ENCODE measurements at places on chromosomes 6 and 20.

DNA sequence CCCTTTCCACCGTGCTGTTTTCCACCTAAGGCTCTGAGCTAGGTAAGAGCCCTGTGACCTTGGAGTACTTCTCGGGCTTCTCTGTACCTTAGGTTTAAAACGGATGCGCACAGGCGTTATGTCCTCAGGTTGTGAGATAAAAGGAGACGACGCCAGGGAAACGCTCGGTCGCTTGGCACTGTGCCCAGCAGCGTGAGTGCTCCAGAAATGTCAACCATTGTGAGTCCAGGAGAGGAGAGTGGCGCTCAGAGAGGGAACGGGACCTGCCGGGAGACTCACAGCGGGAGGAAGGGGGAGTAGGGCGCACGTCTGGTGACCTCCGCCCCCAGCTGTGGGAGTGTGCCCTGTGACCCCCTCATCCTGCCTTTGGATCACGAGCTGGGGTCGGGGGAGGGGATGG lies 33.8 kb upstream of the SCRT2 start:
- peak overlapping the region; percentile 82 for H3K4me3 ChIP-seq
- H3K36me3 ChIP-seq: peaks cover 6% of the 10 kb centered on the region
- no peak overlapping the region for H3K27ac ChIP-seq
- no peak for DNase-seq
- H3K27me3 ChIP-seq: peaks cover 62% of the 10 kb centered on the region
- peaks cover 25% of the 10 kb centered on the region for H3K4me1 ChIP-seq

DNA sequence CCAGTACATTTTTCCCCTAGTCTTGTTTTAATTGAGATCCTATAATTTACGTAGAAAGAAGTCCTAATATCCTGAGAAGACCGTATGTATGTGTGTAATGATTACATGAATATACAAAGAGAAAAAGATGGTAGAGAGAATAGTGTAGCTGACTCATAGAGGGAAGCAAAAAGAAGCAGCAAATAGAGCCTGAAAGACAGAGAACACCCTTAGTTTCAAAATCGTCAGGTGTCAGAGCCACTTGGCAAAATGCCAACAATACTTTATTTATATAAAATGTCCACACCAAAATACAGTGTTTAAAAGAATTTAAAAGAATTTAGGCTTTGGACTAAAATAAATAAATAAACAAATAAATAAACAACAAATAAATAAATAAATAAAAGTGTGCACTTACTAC lies 1414.1 kb upstream of the EYS start:
- no peak for DNase-seq
- H3K27ac ChIP-seq: no peak overlapping the region
- no peak overlapping the region for H3K4me3 ChIP-seq
- H3K4me1 ChIP-seq: no peaks in the 10 kb centered on the region
- H3K36me3 ChIP-seq: no peaks in the 10 kb centered on the region
- H3K27me3 ChIP-seq: no peaks in the 10 kb centered on the region

GRCh38 chr20:34859367-34859766 lies 13.3 kb downstream of the GGT7 start:
- H3K27me3 ChIP-seq: peaks cover 6% of the 10 kb centered on the region
- H3K36me3 ChIP-seq: peaks cover 23% of the 10 kb centered on the region
- DNase-seq: no peak
- H3K27ac ChIP-seq: no peak overlapping the region

GRCh38 chr6:38283734-38284362 lies 355.9 kb downstream of the BTBD9 start:
- H3K27ac ChIP-seq: no peak overlapping the region
- no peaks in the 10 kb centered on the region for H3K27me3 ChIP-seq
- no peak overlapping the region for H3K4me3 ChIP-seq
- peaks cover 48% of the 10 kb centered on the region for H3K4me1 ChIP-seq

DNA sequence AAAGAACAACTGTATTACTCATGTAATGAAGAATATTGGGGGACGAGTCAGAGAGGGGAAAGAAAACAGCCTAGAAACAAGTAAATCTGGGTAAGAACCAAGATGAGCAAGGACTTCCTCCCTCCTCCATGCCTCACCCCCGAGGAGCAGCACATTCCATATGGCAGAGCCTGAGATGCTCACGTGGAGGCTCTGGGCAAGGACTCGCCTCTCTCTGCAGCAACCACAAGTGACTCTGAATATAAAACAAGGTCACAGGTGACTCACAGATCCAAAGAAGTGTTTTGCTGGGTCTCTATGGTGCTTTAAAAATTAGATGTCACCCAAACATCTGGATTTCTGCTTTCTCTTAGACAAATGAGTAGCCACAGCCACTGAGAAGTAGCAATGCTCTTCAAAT lies 453.0 kb upstream of the SULF2 start:
- H3K4me1 ChIP-seq: peaks cover 9% of the 10 kb centered on the region
- H3K27me3 ChIP-seq: peaks cover 37% of the 10 kb centered on the region
- no peak overlapping the region for H3K27ac ChIP-seq
- no peak overlapping the region for H3K4me3 ChIP-seq
- DNase-seq: no peak

- no peaks in the 10 kb centered on the region for H3K36me3 ChIP-seq
- peaks cover 44% of the 10 kb centered on the region for H3K4me1 ChIP-seq
- peaks cover 10% of the 10 kb centered on the region for H3K27me3 ChIP-seq
- DNase-seq: no peak
- no peak overlapping the region for H3K4me3 ChIP-seq
Measured at GRCh38 chr20:53829724-53830521, 236.3 kb upstream of the ZNF217 start.

DNA sequence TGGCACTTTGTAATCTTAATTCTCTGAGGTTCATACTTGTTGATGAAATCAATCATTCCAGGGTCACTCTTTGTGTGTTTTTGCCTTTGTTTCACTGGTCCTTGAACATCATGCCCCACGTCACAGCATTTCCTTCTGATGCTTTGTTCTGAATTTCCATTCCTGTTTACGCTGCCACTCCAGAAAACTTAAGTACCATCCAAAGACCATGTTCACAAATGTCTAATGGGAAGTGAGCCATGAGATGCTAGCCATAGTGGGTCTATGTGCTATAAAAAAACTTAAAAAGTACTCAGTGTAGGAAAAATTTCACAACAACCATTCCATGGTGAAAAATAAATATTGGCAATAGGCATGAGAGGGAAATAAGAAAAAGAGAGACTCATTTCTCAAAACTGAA lies 232.0 kb downstream of the IBTK start:
- H3K4me3 ChIP-seq: no peak overlapping the region
- H3K4me1 ChIP-seq: peaks cover 6% of the 10 kb centered on the region
- no peaks in the 10 kb centered on the region for H3K27me3 ChIP-seq
- no peak overlapping the region for H3K27ac ChIP-seq

DNA sequence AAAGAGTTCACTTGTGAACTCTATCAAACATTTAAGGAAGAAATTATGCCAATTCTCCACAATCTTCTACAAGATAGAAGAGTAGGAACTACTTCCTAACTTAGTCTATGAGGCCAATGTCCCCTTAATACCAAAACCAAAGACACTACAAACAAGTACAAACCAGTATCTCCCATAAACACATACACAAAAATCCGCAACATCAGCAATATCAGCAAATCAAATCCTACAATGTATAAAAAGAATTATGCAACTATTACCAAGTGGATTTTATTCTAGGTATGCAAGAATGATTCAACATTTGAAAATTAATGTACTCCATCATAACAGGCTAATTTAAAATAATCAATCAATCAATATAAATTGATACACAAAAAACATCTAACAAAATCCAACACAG lies 45.4 kb downstream of the SYCP2 start:
- no peak overlapping the region for H3K27ac ChIP-seq
- H3K36me3 ChIP-seq: no peaks in the 10 kb centered on the region
- no peak overlapping the region for H3K4me3 ChIP-seq
- H3K27me3 ChIP-seq: peaks cover 22% of the 10 kb centered on the region

DNA sequence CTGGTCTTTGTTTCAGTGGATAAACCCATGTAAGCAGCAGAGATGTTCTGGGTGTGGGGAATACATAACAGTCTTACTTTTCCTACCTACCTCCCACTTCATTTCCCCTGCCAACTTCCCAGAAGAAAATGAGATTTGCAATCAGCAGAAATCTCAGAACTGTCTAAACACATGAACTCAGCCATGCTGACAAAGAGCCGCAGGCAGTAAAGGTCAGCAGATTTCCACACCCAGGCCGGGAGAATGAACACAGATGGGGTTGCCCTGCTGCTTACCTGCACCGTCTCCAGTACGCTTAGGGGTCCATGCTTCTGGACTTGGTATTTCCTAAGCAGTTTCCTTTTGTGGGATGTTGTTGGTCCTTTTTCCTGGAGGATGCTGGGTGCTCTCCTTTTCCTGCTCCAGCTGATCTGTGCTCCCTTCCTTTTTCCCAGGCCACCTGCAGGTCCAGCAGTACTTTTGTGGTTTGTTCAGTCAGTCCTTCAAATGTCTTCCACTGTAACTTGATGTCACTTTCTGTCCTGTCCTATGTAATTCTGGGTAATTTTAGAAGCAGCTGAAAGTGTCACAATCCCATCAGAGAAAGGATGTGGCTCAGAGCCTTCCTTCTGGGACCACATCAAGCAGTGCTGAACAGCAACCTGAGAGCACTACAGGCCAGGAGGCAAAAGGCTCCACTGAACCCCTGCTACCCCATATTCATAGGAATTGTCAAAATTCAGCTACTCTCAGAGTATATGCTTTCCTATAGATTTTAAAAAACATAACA lies 129.0 kb downstream of the CEP57L1 start:
- no peak overlapping the region for H3K27ac ChIP-seq
- peaks cover 6% of the 10 kb centered on the region for H3K27me3 ChIP-seq
- no peaks in the 10 kb centered on the region for H3K4me1 ChIP-seq
- no peaks in the 10 kb centered on the region for H3K36me3 ChIP-seq
- DNase-seq: no peak

GRCh38 chr6:121760745-121761144 lies 325.3 kb downstream of the GJA1 start:
- H3K27ac ChIP-seq: no peak overlapping the region
- no peaks in the 10 kb centered on the region for H3K4me1 ChIP-seq
- DNase-seq: no peak
- H3K4me3 ChIP-seq: no peak overlapping the region

DNA sequence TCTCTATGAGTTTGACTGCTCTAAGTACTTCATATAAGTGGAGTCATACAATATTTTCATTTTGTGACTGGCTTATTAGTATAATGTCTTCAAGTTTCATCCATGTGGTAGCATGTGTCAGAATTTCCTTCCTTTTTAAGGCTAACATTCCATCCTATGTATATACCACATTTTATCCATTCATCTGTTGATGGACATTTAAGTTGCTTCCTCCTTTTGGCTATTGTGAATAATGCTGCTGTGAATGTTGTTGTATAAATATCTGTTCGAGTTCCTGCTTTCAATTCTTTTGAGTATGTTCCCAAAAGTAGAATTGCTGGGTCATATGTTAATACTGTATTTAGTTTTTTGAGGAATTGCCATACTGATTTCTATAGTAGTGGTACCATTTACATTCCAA lies 79.5 kb downstream of the PTPRA start:
- DNase-seq: no peak
- peaks cover 66% of the 10 kb centered on the region for H3K36me3 ChIP-seq
- peaks cover 15% of the 10 kb centered on the region for H3K4me1 ChIP-seq
- no peak overlapping the region for H3K27ac ChIP-seq
- H3K4me3 ChIP-seq: no peak overlapping the region

GRCh38 chr20:47466213-47466612 lies 35.5 kb upstream of the NCOA3 start:
- H3K27ac ChIP-seq: no peak overlapping the region
- DNase-seq: no peak
- H3K27me3 ChIP-seq: peaks cover under 1% of the 10 kb centered on the region

- DNase-seq: no peak
- peaks cover 5% of the 10 kb centered on the region for H3K27me3 ChIP-seq
- no peak overlapping the region for H3K4me3 ChIP-seq
Measured at GRCh38 chr6:164750128-164750527, 559.3 kb downstream of the C6orf118 start.

DNA sequence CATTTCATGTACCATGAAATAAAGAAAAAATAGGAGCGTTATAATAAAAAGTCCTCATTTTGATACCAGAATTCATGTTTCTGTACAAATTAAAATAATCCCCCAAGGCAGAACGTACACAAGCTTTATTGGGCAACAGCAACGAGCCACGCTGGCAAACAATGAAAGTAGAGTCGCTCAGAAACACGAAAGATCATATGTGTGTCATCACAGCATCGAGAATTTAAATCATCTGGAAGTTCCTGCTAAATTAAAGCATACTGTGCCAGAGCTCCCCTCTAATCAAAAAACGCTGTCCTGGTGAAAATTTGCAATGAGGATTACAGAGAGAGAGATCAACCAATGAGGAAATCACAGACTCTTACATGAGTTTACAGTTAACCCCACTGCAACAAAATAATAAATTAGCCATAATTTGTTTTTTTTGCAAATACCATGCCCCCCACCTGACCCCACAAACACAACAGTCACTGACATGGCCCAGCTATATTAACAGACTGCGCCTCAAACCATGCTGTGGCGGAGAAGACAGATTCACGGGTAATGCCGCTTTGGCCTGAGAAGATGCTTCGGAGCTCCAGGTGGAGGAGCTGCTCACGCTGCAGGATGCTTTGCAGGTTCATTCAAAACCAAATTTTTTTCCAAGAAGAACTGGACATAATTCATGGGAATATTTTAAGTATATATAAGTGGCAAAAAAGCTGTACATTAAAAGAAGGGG lies 54.3 kb upstream of the NFATC2 start:
- H3K27ac ChIP-seq: no peak overlapping the region
- no peak for DNase-seq
- peaks cover 62% of the 10 kb centered on the region for H3K4me1 ChIP-seq
- peaks cover 35% of the 10 kb centered on the region for H3K36me3 ChIP-seq
- peaks cover 23% of the 10 kb centered on the region for H3K27me3 ChIP-seq

DNA sequence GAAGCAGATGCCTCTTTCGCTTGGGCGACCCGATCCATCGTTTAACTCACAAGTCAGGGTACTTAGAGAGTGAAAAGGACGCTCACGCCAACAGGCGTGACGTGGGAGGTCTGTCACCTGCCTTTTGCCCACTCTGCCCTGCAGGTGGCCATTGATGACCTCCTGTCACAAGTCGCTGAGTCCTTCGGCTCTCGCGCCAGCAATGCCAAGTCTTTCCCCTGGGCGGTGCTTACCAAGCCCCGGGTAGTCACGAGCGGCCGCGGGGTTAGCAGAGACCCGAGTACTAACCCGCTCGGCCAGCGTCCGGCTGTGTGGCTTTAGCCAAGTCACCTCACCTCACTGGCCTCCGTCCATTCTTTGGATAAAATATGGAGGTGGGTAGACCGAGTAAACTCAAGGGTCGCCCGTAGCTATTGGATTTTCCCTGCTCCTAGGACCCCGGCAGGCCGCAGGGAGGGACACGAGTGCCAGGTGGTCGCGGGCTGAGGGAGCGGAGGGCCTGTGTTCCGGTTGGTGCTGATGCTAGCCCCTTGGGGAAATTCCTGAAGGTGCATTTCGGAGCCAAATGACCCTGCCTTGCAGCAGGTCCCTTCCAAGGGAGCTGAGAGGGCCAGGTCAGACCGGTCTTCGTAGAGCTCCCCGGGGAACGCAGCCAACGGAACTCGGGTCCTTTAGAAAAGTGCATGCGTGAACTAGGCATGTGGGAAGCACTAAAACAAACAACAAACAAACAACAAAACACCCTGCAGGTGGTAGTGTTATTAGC lies 668 bp downstream of the PKIB start:
- H3K36me3 ChIP-seq: peaks cover 26% of the 10 kb centered on the region
- no peak overlapping the region for H3K27ac ChIP-seq
- peaks cover 50% of the 10 kb centered on the region for H3K27me3 ChIP-seq

Measured in nephron progenitor cell (in vitro differentiated cells).